Activated T-cell treated with anti-CD3 and anti-CD28 coated beads for 4 hours (primary cell): ENCODE measurements at places on chromosomes 1 and 21.

DNA sequence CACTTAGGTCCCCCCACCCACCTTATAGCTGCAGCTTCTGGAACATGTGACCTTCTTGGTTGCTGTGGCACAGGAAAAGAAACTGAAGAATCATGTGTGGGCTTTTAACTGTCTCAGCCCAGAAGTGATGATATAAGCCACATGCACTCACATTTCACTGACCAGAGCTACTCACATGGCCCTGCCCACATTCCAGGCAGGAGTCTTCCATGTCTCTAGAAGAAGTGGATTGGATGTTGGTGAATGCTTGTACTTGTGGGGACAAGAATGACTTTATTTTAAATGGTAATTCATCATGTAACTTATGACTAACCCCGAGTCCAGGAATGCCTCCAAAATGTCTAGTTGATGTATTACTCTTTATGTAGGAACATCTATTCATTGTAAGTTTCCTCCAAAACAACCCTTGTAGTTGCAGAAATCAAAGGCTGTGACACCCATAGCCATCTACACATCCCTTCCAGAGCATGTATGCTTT is 15.8 kb upstream of the CAMK1G start:
- DNase-seq, result no peak

DNA sequence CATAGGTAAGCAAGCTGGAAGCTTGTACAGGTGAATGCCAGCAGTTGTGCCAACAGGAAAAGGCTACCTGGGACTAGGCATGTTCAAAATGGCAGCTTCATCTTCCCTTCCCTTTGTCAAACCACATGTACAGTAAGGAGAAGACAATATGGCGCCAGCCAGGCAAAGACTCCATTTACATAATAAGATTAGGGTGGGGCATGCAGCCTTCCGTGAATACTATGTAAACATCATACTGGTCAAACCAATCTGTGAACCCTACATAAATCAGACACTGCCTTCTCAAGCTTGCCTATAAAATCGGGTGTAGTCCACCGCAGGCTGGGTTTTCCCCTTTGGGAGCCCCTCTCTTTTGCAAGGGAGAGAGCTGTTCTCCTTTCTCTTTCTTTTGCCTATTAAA is 24.6 kb downstream of the ATF3 start:
- no peak for DNase-seq

DNA sequence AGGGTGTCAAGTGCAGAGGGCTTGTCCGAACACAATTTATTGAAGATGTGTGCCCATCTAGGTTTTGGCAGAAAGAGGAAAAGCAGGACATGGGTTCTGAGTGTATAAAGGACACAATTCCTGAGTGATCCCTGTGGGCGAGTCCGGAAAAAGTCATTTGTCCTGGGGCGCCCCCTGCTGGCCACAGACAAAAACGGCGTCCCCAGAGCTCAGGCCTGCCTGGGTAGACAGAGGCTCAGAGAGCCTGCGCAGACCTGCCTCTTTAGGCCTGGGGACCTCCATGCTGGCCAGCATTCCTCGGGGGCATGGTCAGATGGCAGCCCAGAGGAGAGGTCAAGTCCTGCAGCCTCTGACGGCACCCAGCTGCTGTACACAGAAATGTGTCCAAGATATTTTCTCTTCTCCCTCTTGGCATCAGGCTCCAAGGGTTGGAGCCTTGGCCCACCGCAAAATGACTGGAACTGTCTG is 65.5 kb upstream of the LRP8 start:
- peak; percentile 67 for DNase-seq

DNA sequence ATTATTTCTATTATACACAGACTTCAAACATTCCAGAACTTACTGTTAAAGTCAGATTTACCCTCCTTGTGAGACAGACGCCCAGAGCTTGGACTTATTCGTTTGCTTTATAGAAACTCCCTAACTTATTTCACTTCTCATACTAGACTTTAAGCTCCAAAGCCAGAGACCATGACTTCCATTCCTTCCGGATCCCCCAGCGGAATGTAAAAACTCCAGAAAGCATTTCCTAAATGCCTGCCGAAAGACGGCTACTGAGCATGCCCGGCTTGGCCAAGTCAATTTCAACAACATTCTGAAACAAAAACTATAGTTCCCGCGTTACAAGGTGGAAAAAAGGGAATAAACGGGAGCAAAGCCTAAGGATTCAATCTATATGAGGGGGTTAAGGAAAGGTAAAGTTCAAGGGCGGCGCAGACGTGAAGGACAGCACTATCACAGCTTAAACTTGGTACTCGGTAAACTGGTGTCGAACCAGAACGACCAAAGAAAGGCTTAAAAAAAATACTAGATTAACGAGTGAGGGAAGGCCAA is 1.1 kb downstream of the USP48 start:
- no peak for DNase-seq

DNA sequence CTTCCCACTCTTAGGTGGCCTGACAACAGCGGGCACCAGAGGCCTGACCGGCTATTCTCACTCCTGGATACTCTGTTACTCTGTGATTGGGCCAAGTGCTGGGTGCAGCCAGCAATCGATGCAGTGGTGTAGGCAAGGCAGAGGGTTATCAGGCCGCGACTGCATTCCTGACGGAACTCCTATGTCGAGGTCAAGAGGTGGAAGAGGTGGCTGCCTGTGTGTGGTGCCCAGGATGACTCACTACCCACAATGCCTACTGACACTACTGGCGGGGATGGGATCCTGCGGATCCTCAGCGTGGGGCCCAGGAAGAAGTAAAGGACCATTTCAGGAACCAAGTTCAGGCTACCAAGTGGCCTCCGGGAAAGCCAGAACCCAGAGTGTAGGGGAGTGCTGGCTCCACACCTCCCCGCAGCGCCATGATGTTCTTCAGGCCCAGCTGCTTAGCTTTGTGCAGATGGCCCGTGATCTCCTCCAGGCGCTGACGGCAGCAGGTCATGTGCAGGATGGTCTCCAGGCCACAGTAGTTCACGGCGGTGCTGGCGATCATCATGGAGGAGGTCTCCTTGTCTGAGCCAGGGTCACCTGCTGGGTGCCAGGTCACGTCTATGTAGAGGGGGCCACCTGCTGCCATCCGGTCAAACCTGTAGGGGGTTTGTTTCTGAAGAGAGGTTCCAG is 4.9 kb downstream of the MTHFR start:
- no peak for DNase-seq

DNA sequence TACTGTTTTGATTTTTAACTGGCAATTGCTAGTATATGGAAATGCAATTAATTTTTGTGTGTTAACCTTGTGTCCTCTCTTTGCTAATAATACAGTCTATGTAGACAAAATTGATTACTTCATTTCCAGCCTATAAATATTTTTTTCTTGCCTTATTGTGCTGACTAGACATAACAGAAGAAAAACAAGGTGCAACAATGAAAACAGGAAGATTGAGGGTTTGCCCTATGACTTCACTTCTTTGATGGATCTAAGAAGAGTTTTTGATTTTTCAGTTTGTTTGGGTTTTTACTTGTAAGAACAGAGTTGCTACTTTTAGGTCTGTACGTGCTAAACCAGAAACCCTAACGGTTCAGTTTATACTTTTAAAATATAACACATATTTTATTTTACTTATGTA is 8.5 kb upstream of the CNIH4 start:
- no peak for DNase-seq

DNA sequence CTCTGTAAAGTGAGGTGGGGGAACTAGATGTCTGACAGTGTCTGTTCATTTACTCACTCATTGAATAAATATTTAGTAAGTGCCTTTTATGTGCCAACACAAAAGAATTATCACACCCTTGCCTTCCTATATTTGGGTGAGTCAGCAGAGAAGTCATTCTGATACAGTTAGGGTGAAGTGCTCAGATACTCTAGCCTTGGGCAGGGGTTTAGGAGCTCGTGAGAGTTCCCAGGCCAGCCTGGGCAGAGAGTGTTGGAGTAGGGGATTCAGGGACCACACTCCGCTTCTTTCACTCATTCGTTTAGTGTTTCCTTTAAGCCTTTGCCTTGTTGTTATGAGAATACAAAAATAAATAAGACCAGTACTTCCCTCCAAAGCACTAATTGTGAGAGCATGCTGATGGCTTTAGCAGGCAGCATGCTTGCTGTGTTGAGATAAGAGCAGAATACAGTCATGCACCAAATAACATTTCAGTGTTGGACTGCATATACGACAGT is 83.9 kb downstream of the DYRK1A start:
- no peak for DNase-seq

DNA sequence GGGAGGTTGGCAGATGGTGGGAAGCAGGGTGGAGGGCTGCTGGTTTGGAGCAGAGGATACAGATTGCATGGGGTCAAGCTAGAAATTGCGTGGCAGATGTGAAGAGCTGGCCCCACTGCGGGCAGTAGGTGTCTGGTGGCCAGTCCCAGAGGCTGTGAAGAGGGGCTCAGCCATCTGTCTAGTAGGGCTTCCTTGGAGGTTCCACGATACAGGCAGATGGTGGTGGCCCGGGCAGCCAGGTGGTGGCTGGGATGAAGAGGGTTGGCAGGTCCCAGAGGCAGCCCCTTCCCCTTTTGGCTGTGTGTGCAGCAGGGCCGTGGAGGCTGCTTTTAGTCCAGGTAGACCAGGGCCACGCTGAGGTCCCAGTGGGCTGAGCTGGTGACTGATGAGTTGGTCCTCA is 16.6 kb downstream of the PSEN2 start:
- no peak for DNase-seq

DNA sequence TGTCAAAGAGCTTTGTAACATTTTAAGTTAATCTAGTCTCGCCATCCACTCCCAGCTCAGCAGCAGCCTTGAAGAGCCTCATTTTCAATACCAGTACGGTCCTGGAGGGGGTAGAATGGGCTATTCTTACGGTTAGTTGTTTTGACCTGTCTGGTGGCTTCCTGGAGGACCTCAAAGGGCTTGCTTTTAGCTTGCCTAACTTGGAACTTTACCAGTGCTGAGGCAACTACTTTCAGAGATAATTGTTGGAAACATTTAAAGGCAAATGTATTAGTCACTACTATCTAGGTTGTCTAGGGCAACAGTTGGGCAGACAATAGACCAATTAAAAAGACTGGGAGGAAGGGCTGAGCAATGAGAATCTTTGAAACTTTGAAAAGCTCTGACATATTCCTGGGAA is 56.0 kb downstream of the TTLL7 start:
- DNase-seq, result no peak
